ENCODE measurements at places on chromosomes 2 and 18.

DNA sequence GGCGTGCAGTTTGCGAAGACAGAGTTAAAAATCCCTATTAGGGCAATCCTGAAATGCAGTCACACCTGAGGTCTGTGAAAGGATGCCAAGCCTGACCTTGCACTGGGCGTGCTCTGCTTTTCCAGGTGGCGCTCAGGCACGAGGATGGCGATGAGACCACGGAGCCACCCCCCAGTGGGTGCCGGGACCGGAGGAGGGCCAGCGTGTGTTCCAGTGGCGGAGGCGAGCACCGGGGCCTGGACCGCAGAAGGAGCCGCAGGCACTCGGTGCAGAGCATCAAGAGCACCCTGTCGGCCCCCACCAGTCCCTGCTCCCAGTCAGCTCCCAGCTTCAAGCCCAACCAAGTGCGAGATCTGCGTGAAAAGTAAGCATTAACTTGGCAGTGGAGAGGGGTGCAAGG is 203.4 kb downstream of the TPGS2 start:
- no peak for DNase-seq

DNA sequence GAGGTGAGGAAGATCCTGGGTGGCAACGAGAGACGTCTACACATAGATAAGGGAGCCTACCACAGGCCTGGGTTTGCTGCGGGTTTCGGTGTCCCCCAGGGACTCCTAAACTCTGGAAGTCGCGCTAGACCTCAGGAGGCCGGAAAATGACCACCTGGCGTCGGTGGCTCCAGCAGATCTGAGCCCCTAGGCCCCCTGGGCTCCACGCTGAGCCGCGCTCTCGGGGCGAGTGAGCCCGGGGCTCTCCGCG is 987 bp upstream of the DLX1 start:
- no peak for DNase-seq

- no peak for DNase-seq
These were observed 28.5 kb downstream of the SMAD7 start for GRCh38 chr18:48922226-48922800.

- DNase-seq: peak; percentile 40
These were observed 64.6 kb downstream of the BMP10 start for GRCh38 chr2:68806511-68807109.

GRCh38 chr2:44931198-44931780 is 10.2 kb upstream of the SIX3 start:
- no peak for DNase-seq

- no peak for DNase-seq
These were observed 698.7 kb downstream of the TDRD15 start for GRCh38 chr2:21822505-21822904.

DNA sequence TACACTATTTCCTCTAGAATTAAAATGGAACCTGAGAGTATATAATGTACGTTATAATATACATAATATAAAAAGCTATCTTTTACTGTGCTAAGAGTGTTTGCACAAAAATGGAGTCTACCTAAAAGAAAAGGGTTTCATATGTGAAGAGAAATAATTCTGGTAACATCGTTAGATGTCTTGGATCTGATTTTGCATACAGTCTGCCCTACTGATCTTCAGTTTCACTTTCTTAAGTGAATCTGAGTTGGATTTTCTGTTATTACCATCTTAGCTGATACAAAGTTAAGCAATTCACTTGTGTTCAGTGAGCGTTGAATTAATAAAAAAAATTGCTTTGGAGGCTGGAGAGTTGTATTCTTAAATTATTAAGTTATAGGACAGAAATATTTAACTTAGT is 502.1 kb upstream of the TMEFF2 start:
- no peak for DNase-seq

DNA sequence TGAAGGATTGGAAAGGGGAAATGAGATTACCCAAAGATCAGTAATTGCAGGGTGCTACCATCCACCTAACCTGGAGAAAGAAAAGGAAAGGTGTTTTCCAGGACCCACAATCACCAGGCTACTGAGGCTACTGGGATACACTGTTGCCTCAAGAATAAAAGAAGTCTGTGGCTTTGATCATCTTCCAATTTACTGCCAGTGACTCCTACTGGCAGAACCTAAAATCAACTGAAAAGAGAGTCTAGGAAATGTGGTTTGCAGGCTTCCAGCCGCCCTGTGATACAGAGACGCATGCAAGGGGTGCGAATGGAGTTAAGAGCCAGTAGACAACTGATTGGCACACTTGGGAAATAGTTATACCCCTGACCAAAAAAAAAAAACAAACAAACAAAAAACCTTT is 16.6 kb upstream of the TTL start:
- DNase-seq: peak; percentile 7

DNA sequence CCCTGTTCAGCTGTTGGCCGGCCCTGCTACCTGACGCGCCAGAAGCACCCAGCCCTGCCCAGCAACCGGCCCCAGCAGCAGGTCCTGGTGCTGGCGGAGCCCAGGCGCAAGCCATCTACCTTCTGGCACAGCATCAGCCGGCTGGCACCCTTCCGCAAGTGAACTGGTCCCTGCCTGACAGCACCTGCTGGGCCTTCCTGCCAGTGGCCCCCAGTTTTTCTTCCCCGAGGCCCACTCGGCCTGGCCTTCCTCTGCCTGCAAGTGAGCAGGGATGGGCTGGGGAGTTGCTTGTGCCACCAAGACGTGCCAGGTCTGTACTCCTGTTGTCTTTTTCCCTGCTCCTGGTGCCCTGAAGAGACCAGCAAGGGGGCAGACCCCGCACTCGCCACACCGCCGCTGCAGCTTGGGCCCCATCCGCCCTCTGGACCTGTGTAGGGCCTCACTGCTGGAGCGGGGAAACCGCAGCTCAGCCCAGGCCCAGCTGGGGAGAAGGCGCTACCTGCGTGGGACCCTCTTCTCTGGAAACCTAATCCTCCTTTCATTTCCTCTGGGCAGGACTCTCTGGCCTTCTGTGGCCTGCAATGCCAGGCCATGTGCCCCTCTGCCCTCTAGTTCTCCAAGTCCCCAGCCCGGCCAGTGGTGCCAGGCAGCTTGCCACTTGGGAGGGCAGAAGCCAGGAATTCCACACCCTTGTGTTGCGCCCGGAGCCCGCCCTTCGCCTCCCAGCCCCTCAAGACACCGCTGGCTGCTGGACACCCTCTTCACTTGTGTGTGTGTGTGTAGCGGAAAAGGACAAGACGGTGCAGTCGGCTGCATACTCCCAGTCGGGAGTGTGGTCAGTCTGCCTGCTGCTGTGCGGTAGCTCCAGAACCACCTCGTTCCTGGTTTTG is 47.0 kb downstream of the FAM168B start:
- no peak for DNase-seq

DNA sequence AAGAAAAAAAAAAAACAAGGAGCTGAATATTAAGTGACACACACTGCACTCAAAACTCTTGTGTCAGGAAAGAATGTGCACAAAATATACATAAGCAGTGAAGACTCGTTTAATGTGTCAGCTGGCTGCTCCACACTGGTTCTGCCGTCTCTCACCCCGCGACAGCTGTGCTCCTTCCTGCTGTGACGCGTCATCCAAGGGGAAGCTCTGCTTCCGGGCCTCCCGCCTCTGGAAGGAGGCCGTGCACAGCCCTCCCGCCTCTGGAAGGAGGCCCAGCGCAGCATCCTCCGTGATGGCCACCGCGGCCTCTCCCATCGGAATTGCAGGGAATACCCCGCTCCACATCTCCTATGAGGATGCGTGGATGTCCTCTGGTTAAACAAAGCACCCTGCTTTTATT is 151.0 kb downstream of the HDAC4 start:
- DNase-seq: peak; percentile 89

GRCh38 chr18:62458346-62458745 is 64.5 kb upstream of the ZCCHC2 start:
- no peak for DNase-seq
